COLO829 (cell line): ENCODE measurements at places on chromosomes 2 and 18.

GRCh38 chr2:53646788-53647187, 120.8 kb upstream of the CHAC2 start:
- DNase-seq, result no peak

- no peak for DNase-seq
Observed at GRCh38 chr2:180046776-180047175, 39.7 kb upstream of the CWC22 start.

DNA sequence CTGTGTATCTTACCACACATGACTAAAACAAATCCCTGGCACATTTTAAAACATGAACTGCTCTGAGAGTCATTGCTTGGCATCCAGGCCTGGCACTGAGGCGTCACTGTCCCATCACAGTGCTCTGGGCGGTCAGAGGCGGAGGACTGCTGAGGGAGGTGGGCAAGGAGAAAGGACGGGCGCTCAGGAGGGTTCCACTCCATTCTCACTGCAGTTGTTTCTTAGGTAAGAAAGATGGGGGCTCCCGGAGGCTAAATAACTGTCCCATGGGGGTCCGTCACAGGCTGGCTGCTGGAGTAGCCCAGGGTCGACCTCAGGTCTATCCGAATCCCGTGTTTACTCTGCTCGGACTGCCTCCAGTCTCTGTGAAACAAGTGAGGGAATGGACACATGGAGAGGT, 117.5 kb downstream of the FAM168B start:
- DNase-seq, result no peak

DNA sequence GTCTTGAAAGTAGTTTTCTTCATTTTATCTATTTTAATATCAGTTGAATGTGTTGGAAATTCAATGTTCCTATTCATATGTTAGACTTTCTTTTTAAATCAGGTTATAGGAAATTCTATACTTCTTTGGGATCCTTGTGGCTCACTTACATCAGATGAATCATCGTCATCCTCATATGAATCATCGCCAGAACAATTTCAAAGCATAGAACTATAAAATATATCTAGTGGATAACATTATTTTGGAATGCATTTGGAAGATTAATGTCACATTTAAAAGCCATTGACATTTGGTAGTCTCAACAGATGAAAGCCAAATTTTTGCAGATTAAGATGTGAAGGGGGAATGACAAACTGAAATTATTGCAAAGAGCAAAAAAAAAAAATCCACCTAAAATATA, 94.1 kb downstream of the FAM161A start:
- DNase-seq, result peak; percentile 66

DNA sequence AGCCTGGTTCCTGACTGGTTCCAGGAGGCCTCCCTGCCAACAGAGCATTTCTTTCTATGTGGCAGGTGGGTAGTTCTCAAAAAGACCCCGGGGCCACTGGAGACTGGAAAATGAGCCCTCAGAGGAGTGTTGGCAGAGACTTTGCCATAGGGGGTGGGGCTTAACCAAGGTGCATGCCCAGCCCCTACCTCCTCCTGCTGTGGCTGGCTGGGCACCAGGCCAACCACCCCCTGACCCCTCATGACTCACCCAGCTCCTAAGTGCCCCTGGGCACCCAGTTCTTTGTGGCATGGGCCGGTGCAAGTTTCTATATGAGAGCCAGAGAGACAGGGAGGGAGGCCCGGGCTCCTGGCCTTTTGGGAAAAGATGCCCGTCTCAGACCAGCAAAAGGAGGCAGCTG, 98.2 kb upstream of the SMAD2 start:
- DNase-seq, result no peak

DNA sequence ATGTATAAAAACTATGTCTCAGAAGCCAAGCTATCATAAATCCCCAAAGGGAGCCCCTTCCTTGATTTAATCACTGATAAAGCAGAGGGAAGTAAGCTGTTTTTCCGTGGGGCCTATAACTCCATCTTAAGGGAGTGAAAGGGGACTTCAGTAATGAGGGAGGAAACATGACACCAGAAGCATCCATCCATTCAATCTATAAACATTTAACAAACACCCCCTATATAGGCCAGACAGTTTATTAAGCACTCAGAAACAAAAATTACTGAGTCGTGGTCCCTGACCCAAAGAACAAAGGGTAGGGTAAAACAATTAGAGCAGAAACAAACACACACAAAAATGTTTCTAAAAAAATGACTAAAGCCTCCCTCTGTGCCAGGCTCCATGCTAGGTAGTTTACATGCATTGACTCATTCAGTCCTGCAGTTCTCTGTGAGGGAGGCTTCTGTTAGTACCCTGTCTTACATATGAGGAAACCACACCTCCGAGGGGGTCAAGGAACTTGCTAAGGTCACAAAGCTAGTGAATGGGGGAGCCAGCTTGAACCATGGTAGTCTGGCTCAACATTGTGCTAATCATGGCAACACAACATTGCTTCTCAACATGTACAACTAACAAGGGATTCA, 472.1 kb downstream of the CDH2 start:
- DNase-seq, result no peak

GRCh38 chr18:47752796-47753645, 177.4 kb downstream of the SMAD2 start:
- DNase-seq, result no peak

DNA sequence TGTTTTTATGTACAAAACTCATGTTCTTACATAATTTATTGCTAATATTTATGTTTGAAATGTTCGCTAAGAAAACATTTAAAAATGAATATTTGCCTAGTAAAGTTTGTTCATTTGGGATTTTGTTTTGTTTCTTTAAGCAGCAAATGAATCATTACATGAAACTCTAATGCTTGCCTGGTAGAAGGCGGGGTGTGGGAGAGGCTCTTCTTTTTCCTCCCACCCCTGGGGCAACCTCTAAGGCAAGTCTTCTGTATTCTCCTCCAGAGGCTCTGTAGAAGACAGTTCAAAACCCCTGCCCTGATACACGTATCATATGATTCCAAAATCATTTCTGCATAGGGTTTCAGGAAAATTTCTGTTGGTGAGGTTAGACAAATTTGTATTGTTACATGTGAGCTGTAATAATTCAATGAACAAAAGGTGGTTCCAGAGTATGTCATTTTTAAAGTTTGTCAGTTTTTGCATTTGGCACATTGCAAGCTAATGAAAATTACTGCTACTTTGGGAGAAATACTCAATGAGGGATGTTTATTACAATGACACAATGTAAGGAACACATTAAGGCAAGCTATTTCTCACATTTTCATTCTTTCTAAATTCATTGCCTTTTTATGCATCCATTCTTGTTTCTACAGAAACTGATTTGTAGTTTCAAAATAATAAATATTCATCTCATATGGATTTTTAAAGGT, 302.3 kb upstream of the UBE2E3 start:
- DNase-seq, result no peak

GRCh38 chr18:13610555-13611141, 115.7 kb downstream of the FAM210A start:
- DNase-seq, result no peak

DNA sequence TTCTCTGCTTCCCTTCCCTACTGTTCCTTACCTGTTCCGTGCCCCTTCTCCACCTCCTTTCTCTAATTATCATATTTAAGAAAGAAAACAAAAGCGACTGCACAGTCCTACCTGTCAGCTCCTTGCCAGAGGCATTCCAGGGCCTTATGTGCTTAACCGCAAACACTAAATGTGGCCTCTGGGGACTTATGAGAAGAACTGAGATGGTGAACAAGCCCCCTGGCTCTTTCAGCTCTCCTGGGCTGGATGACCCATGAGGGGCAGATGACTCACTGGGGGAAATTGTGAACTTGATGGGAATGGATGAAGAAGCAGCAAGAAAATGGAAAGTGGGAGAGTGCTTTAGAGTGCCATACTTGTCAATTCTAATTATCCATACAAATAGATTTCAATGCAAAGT, 106.3 kb upstream of the LYPD1 start:
- no peak for DNase-seq

DNA sequence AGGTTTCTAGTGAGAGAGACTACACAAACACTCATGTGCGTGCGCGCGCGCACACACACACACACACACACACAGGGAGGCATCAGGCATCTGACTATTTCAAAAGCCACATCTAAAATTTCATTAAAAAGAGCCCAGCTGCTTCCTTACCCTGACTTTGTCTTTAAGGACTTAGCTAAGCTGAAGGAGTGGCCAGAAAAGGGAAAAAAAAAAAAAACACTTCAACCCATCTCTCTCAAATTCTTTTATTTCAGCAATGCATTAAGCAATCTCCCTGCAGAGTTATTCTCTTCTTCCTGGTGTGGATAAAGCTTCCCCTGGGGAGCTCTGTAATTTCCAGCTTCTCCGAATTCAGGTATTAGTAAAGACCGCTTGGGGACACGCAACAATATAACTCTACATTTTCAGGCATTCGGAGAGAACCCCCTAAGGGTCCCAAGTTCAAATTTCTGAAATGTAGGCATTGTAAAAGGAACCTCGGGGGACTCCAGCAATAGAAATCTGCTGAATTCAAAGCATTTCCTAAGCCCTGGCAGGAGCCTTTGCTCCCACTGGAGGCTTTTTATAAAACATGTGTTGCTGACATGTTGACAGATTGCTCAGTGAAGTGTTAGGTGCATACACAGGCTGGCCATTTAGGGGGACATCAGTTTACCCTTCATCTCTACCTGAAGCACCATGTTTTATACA, 67.0 kb downstream of the ZNF521 start:
- DNase-seq, result no peak

GRCh38 chr2:53558867-53559266, 208.7 kb upstream of the CHAC2 start:
- no peak for DNase-seq
